ENCODE measurements at places on chromosomes 7 and 10.

- DNase-seq: no peak
Observed at GRCh38 chr10:31136386-31136785, 104.7 kb upstream of the ZNF438 start.

DNA sequence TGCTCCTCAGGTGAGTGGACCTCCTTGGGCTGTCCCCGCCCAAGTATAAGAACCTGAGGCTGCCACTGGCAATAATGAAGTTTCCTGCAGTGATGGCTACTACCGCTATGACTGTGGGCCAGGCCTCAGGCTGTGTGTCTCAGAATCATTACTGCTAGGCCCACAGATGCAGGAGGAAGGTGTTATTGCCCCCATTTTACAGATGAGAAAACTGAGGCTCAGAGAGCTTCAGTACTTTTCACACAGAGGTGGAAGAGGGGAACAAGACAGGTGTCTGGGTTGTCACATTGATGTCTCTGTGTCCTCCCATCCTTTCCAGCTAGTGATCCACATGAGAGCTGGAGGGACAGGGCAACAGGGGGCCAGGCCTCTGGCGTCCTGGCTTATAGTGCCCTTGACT lies 155.2 kb downstream of the CDH23 start:
- DNase-seq: no peak

DNA sequence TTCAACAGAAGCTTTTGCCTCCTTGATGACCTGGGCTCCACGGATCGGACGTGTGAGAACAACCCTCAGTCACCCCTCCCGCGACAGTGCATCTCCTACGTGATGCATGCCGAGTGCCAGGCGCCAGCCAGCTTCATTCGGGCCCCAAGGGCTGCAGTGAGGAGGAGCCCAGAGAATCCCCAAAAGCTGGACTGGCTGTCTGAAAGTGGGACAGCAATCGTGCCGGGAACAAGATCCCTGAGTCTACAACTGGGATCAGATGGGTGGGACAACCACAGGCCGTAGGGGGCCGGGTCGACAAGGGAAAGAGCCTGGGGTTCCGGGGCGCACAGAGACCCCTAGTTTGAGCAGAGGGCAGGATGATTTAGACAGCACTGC lies 27.2 kb downstream of the EBF3 start:
- no peak for DNase-seq

DNA sequence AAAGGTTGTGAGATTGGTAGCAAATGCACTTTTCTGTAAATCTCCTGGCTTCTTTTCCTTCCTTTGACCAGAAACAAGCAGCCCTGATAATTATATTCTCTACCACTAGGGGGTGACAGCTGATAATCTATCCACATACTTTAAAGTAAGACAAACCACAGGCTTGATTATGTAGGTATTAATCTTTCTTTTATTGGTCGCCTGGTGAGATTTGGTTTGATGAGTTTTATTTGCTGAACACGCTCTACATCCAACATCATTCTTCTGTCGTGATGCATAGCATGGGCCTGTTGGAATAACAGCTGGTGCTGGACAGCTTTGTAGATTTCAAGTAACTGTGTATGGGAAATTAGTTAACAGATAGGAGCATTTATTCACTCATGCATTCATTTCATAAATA lies 63.5 kb downstream of the ZNF365 start:
- no peak for DNase-seq

GRCh38 chr10:45557275-45557905 lies 115.2 kb downstream of the ZFAND4 start:
- DNase-seq: no peak

DNA sequence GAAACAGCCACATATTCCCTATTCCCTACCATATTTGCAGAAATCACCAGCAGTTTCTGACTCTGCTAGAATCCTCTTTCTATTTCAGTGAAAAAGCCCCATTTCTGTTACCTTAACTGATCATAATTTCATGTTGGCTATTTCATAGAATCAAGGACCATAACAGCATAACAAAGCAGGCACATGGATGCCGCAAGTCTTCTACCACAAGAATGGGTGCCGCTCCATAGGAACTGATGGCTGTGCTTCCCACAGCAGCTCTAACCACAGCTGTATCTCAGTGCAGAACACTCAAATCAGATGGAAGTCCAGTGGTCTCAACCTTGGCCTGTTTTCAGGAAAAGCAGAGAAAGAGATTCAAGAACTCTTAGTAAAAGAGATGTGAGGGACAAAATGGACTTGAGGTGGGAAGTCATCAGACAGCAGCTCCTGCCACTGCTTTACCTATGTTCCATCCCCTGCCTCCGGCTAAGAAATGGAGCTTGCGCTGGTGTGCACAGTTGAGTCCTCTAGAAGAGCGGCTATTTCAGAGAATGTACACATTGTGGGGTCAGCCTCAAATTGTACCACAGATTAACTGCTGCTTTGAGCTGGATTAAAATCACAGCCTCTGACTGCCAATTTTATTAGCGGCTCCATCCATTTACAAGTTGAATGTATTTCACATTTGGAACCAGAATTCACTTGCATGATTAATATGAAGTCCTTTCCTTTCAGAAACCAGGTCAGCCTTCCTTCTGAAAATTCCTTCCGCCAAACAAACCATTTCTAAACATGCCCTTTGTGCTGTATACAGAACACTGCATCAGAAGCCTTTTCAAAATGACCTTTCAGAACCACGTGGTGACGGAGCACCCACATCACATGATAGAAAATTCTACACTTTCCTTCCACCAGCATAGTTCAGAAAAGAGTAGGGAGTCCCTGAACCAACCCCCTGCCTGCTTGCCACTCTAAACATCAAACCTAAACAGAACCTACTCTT lies 7.7 kb downstream of the PTPRN2 start:
- no peak for DNase-seq

GRCh38 chr10:23075672-23076071 lies 19.7 kb upstream of the MSRB2 start:
- no peak for DNase-seq

DNA sequence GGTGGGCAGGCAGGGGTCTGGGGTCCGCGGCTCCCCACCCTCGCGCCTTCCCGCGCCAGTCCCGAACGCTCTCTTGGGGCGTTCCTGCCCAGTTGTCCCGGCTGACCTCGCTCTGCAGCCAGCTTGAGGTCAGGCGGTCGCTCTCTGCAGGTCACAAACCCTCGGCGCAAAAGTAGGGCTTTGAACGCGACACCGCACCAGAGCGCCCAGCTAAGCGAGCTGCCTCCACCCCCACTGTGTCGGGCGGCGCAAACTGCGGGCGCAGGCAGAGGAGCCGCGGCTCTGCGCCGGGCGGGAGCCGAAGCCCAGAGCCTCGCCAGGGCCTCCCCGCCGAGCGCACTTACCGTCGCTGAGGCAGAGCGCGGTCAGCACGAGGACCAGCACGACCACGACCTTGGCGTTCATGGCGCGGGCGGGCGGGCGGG lies 284 bp downstream of the CXCL12 start:
- DNase-seq: no peak

DNA sequence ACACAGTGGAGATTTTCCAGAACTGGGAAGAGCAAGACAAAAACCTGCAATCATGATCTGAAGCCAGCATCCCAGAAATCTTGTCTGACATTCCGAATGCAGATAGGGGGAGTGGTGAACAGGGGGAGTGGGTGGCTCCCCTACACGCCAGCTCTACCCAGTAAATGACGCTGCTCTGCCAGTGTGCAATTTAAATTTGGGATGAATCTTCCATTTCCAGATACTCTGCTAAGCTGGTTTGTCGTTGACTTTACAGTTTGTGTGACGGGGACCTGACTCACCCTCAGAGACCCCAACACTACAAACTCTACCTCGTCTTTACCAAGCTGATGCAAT lies 68.7 kb upstream of the CAMK2B start:
- DNase-seq: no peak

- no peak for DNase-seq
Observed at GRCh38 chr7:57308631-57309408, 141.2 kb upstream of the ZNF716 start.

GRCh38 chr10:121616291-121616690 lies 18.0 kb upstream of the FGFR2 start:
- DNase-seq: no peak

DNA sequence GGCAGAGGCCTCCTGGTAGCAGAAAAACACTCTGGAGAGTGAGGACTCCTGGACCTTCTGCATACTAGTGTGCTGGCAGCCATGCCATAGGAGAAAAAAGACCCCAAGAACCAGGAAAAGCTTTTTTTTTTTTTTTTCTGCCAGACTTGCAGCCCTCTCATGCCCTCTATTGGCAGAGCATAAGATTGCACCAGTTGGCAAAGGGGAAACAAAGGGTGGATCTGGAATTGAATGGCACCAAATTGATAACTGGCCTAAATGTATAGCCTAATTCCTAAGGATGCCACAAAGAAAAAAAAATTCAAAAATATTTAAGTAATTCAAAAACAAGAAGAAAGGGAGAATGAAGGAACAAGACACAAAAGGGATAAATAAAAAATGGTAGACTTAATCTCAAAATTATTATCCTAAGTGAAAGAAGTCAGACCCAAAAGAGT lies 112.5 kb upstream of the GHITM start:
- DNase-seq: no peak

DNA sequence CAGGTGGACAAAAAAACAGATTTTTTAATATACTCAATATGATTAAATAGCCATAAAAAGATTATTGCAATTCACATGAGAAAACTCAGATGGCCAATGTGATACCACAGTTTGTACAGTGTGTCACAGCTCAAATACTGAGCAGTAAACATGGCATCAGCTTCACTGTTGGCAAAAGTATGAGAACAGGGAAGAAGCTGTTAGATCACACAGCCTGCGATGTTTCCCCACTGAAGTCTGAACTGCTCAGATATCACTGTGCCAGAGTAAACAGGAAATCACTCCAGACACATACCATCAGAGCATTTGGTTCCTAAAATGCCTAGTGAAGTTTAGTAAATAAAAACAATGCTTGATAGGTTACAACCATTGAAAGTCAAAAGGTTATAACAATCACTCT lies 347.8 kb downstream of the ETV1 start:
- no peak for DNase-seq

Data from stimulated activated CD4-positive, alpha-beta T cell treated with anti-CD3 and anti-CD28 coated beads, Interleukin-12 subunit alpha, Interleukin-12 subunit beta, amount 100 ng/mL, for 4 hours (primary cell).